CD4-positive, alpha-beta T cell treated with Interleukin-15 for 4 hours (primary cell): ENCODE measurements at places on chromosomes 6 and 20.

GRCh38 chr20:51008718-51009117, 14.2 kb downstream of the KCNG1 start:
- no peak for DNase-seq

DNA sequence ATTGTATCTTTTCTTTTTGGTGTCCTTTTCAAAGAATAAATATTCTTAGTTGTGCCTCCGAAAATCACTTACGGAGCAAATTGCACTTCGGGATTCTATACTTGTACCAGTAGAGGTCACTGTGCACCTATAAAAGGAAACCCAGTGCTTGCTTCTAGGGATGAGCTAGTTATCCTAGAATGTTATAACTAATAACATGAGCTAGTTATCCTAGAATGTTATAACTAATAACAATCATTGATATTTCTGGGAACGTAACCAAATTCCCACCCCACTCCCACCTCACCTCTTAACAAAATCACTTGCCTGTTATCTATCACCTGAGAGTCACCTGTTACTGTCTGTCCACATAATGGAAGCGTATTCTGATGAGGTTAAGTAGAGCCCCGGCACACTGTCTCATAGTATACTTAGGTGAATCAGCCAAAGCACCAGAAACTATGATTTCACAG, 126.9 kb upstream of the TIAM2 start:
- DNase-seq, result peak; percentile 7

DNA sequence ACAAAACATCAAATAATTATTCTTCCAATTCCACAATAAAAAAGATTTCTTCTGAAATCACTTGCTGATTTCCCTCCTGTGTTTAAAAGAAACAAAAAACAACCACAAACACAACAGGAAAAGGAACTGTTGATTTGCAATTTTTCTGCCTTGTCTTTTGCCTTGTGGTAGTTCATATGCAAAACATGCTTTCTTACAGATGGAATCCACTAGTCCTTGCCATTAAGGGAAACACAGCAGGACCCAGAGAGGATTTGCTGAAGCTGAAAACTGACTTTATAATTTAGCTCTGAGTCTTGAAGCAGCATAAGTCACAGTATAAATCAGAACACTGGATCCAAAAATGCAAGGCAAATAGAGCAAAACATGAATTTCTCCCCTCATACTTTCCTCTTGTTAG, 328.8 kb downstream of the PHF3 start:
- no peak for DNase-seq

DNA sequence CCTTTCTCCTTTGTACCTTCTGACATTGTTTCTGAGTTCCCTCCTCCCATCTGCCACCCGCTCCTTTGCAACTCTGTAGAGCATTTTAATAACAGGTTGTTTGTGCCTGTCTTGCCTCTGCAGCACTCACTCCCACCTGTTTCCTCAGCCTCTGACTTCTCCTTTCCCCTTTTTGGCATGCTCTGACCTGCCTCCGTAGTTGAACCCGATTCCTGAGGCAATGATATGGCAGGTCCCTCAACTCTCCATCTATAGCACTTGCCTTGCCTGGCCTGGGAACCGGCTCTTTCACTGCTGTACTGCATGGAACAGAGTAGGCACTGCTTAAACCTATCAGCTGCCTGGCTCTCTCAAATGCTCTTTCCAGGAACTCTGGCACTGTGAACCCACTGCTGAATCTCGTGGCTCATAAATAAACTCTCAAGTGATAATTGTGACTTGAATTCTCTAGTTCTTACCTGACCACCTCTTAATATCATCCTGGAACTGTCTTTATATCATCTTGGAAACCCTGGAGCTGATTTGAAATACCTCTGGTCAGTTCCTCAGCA, 50.3 kb downstream of the UTRN start:
- DNase-seq, result no peak

GRCh38 chr6:165910184-165910966, 247.3 kb upstream of the PDE10A start:
- no peak for DNase-seq

DNA sequence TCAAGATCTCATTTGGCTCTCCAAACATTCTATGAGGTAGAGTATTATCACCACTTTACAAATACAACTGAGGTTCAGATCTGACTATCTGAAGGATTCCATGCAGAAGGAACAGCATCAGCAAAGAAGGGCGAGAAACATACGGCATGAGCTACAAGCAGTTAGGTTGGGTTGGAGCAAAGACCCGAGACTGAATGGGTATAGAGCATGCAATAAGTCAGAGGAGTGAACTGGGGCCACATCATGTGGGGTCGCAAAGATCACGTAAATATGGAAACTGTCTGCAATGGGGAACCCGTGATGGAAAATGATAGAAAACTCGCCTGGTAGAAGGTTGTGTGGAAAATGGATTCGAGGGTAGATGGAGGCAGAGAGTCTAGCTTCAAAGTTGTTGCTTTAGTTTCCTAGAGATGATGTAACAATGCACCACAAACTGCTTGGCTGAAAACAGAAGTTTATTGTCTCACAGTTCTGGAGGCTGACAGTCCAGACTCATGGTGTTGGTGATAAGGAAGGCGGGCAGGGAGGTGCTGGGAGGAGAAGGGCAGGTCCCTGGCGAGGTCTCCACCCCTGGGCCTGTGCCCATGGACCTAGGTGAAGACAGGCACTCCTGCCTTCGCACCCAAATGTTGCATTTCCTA, 44.3 kb upstream of the BCLAF1 start:
- DNase-seq, result no peak

DNA sequence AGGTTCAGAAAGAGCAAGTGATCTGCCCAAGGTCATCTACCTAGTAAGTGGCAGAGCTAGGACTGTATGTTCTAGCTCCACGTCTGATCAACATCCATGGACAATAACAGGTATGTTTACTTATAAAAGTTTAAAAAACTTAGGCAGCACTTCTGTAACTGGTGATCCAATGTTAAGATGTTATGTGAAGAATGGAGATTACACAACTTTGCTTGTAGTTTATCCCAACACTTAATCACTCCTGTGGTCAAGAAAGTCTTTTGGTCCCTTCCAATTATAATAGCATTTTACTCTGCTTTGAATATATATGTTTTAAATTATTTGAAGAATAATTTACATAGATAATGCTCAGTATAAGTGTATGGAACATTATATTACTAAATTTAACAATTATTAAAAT, 4.8 kb downstream of the FBXO30 start:
- no peak for DNase-seq

DNA sequence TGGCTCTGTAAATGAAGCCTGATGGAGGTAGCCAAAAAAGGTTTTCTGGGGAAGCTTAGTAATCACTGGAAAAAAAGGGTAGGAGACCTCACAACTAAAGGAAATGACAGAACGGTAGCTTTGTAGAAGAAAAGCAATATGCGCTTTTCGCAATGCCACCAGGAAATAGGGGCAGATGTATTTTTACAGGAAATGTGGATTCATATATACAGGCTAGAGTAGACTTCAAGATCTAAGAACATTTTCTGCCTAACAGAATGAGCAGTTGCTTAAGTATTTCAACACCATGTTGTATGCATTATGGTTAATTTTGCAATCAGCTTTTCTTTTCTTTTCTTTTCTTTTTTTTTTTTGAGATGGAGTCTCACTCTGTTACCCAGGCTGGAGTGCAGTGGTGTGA, 219.6 kb downstream of the CD83 start:
- DNase-seq, result no peak

- DNase-seq, result no peak
Observed at GRCh38 chr6:127219869-127220268, 46.8 kb upstream of the RNF146 start.

GRCh38 chr6:94727710-94728109, 849.6 kb upstream of the MANEA start:
- DNase-seq, result no peak

GRCh38 chr6:139643986-139644385, 269.5 kb upstream of the CITED2 start:
- DNase-seq, result no peak

- DNase-seq, result no peak
Observed at GRCh38 chr6:33750244-33750991, 3.7 kb upstream of the IP6K3 start.

DNA sequence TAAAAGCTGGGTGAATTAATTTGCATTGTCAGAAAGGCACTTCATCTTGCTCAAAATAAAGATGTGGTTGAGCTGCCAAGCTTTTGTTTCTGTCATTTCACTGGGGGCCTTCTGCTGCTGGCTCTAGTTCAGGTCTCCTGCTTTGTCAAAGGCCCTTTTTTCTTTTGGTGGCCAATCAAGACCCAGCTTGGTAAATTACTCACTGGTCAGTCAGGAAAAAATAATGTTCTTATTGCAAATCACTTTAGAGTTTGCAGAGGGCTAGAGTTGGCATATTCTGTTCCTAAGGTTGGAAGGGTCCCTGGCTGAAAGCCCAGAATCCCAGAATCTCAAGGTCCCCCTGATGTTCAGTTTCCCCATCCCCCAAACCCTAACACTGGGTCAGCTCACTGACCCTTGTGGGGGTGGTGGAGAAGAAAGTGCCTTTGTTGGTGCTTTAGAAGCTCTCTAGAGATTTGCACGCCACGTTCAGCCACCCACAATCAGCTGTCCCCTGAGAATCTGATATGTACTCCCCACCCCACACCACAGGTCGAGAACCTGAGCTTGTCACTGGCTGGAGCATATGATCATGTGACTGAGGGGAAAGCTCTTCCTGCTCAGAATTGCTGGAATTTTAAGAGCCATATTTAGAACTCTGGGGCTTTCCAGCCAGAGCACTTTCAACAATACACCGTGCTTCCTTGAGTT, 21.7 kb upstream of the BNIP5 start:
- no peak for DNase-seq

DNA sequence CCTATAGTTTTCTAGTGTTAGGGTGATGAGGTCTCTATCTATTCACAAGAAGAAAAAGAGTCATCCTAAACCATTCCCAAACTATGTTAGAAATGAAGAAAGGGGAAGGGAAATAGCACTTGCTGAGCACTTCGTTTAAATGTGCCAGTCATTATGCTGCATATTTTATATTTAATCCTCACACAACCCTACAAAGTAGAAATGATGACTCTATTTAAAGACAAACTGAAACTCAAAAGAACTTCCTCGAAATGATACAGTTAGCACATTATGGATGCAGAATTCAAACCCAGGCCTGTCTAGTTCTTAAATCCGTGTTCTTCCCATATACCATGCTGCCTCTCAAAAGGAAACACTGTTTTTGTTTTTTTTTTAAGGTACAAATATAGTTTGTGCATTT, 174.6 kb downstream of the GMPR start:
- DNase-seq, result no peak

- DNase-seq, result no peak
Observed at GRCh38 chr6:132194529-132194928, 206.7 kb downstream of the MOXD1 start.

DNA sequence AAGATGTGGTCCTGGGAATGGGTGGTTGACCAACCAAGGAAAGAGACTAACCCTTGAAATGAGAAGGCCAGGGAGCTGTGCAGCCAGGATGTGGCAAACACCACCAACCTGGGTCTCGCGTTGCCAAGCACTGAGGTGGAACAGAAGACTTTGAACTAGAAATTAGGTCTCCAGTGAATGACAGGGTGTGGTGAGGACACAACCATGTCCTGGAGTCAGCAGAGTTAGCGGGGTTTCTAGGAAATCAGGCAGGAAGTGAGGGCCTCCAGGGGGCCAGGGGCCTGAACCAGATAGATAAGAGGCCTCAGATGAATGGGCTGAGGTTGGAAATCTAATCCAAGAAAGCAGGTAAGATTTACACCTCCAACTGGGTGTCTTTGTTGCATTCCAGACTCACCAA, 353.3 kb upstream of the ARID1B start:
- DNase-seq, result peak; percentile 21

DNA sequence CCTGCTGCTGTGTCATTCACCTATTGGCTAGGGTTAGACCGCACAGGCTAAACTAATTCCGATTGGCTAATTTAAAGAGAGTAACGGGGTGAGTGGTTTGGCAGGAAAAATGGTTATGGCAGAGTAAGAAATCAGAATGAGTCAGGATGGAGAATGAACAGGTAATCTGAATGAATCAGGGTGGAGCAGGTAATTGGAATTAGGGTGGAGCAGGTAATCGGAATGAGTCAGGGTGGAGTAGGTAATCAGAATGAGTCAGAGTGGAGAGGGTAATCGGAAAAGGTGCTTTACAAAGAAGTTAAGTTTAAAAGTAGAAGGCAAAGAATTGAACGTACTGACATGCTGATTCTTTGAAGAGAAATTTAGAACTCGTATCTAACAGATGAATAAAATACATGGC, 11.7 kb downstream of the SLC35A1 start:
- no peak for DNase-seq

DNA sequence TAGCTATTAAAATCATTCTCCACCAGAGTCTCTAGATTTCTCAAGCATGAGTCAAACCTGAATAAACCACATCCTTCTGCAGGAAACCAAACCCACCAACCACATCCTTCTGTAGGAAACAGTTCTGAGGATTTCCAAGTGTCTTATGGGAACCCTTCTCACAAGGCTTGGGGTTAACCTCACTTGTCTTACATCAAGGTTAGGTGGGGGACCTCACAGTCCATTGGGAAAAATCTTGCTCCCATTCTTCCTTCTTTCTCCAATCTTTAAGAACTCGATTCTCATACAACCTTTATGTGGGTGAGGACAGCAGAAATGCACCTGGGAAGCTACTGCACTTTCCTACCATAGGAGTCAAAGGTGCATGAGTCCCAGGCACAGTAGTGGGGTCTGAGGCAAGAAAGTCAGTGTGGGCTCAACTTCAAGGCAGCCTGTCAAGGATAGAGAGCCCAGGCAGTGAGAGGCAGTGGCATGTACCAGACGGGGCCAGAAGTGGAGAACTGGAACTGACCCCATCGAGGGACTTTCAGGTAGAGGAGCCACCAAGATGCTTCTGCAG, 114.5 kb downstream of the SLC22A3 start:
- peak; percentile 84 for DNase-seq

DNA sequence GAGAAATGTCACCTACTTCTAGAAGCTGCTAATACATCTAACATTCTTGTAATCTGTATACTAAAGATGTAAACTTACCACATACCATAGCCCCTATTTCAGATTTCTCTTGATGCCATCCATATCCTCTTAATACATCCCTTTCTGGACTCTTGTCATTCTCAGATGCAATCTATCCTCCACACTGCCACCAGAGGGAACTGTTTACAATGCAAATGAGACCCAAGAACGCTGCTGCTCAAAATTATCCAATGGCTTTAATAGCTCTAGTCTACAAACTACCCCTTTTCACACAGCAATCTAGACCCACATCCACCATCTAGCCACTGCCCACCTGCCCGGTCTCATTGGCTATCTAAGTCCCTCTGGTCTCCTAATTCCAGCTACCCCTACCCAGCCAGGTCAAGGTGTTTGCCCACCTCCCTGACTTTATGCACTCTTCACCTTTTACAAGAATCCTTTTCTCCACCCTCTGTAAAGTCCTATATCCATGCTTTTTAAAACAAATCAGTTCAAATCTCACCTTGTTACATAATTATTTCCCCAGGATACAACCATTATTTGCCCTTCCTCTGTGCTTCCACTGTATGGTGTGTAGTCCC, 14.8 kb downstream of the FAXC start:
- no peak for DNase-seq

GRCh38 chr6:150297327-150298029, 71.3 kb upstream of the IYD start:
- no peak for DNase-seq

- no peak for DNase-seq
Observed at GRCh38 chr6:80449726-80450125, 343.3 kb downstream of the BCKDHB start.
